ENCODE measurements at places on chromosomes 4 and X.

GRCh38 chr4:2290488-2290887, 28.6 kb upstream of the MXD4 start:
- peaks cover 9% of the 10 kb centered on the region for H3K27me3 ChIP-seq
- no peaks in the 10 kb centered on the region for H3K4me1 ChIP-seq
- no peak overlapping the region for H3K27ac ChIP-seq
- no peak overlapping the region for H3K4me3 ChIP-seq
- H3K36me3 ChIP-seq: no peaks in the 10 kb centered on the region

GRCh38 chr4:24805067-24805466, 9.7 kb downstream of the SOD3 start:
- no peak overlapping the region for H3K27ac ChIP-seq
- H3K4me3 ChIP-seq: no peak overlapping the region
- H3K4me1 ChIP-seq: peaks cover 13% of the 10 kb centered on the region

GRCh38 chrX:14029039-14029424, 660 bp downstream of the GEMIN8 start:
- peak overlapping the region; percentile 70 for H3K4me3 ChIP-seq
- DNase-seq: peak; percentile 41
- H3K27ac ChIP-seq: peak overlapping the region; percentile 71
- no peaks in the 10 kb centered on the region for H3K36me3 ChIP-seq
- H3K27me3 ChIP-seq: no peaks in the 10 kb centered on the region

DNA sequence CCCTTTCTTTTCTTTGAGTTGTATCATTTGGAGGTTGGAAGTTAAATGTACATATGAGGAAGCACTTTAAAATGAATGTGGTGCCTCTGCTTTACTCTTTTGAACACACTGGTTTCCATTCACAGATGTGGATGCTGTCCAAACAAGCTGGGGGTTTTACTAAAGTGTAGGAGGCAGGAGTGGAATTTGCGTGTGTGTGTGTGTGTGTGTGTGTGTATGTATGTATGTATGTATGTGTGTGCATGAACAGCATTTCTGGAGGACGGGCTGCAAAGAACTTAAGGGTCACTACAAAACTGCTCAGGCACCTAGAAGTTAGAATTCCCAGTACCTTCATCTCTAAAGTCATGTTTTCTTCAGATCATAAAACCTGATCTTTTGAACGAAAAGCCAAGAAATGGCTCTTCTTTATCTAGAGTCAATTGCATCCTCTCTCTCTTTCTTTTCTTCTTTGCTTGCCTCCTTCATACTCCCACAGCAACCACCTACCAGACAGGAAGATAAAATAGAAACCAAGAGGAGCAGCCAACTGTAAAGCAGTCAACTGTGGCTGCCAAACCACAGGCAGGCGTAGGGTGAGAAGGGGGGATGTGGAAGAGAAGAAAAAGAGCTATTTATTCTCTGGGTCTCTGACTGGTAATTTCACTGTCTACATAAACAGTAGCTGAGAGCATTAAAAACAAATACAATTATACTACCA, 177.0 kb upstream of the RASGEF1B start:
- no peaks in the 10 kb centered on the region for H3K36me3 ChIP-seq
- no peak overlapping the region for H3K4me3 ChIP-seq
- H3K27me3 ChIP-seq: no peaks in the 10 kb centered on the region
- DNase-seq: no peak
- no peaks in the 10 kb centered on the region for H3K4me1 ChIP-seq

DNA sequence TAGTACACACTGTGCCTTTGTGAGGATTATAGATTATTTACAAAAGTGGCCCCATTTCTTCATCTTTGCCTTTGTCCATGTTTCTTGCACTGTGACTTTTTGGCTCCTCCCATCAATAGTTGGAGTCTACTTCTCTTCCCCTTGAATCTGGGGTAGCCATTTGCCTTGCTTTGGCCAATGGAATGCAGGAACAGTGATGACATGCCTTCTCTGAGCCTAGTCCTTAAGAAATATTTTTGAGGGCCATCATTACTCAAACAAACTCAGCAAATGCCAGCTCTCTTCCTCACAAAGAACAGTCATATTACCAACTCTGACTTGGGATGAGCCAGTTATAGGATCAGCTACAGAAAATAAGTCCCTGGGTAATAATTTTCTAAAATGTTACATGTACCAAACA, 189.6 kb downstream of the FRMPD4 start:
- H3K27ac ChIP-seq: no peak overlapping the region
- DNase-seq: no peak
- no peak overlapping the region for H3K4me3 ChIP-seq
- H3K4me1 ChIP-seq: no peaks in the 10 kb centered on the region
- no peaks in the 10 kb centered on the region for H3K36me3 ChIP-seq

- no peaks in the 10 kb centered on the region for H3K36me3 ChIP-seq
- no peaks in the 10 kb centered on the region for H3K27me3 ChIP-seq
- no peaks in the 10 kb centered on the region for H3K4me1 ChIP-seq
- no peak overlapping the region for H3K27ac ChIP-seq
Observed at GRCh38 chr4:39792529-39792928, 94.6 kb downstream of the UBE2K start.

- DNase-seq: peak; percentile 15
- peaks cover 11% of the 10 kb centered on the region for H3K4me1 ChIP-seq
- no peak overlapping the region for H3K4me3 ChIP-seq
- H3K27ac ChIP-seq: no peak overlapping the region
Observed at GRCh38 chr4:80259012-80259411, 7.5 kb upstream of the FGF5 start.

DNA sequence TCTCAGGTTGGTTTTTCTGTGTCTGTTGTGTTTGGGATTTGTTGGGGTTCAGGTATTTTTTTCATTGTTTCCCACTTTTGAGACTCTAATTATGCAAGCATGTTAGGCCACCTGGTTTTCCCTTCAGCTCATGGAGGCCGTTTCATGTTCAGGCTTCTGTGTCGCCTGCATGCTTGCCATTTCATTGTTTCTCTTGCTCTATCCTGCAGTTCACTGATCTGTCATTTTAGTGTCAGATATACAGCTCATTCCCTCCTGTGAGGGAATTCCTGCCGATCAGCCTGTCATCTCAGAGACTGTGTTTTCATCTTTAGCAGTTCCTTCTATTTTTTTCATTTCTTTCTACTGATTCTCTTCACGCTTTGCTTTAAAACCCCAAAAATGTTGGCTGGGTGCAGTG, 49.4 kb upstream of the HGFAC start:
- DNase-seq: no peak
- no peak overlapping the region for H3K4me3 ChIP-seq
- peaks cover 3% of the 10 kb centered on the region for H3K36me3 ChIP-seq

DNA sequence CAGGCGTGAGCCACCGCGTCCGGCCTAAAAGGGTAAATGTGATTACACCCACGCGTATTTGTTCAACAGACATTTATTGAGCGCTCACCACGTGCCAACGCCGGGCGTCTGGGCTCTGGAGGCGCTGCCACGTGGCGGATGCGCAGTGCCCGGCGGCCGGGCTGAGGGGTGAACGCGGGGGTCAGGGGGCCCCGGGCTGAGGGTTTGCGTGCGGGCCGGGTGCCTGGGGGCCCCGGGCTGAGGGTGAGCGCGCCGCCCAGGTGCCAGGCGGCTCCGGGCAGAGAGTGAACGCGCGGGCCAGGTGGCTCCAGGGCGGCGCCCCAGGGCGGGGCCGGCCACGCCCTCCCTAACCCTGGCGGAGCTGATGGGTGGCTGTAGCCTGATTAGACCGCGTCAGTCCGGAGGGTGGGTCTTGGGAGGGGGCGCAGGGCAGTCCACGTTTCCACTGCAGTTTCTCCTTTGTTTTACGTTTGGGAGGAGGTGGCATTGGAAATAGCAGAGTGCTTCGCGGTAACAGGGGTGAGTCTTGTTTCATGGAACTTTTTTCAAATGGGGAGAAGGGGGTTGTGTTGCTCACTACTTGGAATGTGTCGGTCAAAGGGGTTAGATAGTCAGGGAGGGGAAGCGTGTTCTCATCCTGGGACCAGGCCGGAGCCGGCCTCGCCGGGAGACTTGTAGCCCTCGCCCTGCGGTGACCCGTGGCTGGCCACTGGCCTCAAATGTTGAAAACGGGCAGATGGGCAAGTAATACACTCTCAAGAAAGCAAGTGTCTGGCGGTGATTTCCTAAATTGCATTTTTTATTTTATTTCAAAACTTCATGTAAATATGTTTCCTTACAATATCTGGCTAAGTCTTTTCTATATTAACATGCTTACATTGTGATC, at the start of gene ZFP42:
TSS of gene ZFP42 (plus strand) at position 450 of the 886 bp plus-strand sequence. CDS start 7,037 bp downstream, outside the sequence.
- H3K36me3 ChIP-seq: no peaks in the 10 kb centered on the region
- no peaks in the 10 kb centered on the region for H3K4me1 ChIP-seq
- no peak within 1 kb of the TSS for H3K27ac ChIP-seq

DNA sequence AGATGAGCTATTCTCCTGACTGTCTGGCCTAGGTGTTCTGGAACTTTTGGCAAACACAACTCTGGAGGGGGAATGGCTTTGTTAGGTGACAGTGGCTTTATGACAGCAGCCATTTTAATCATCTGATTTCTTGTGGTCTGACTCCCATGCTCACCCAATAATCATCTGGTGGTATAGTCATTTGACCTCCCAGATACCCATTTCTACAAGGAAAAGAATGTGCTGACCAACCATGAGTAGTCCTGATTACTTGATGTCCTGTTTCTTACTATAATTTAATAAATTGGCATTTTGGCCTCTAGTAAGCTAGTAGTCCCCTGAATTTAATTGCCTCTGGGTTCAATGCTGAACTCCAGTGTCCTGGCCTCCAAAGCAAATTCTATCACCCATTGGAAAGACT, 109.9 kb upstream of the DUSP21 start:
- no peaks in the 10 kb centered on the region for H3K36me3 ChIP-seq
- H3K4me1 ChIP-seq: no peaks in the 10 kb centered on the region
- no peak overlapping the region for H3K4me3 ChIP-seq

- no peaks in the 10 kb centered on the region for H3K36me3 ChIP-seq
- H3K4me1 ChIP-seq: no peaks in the 10 kb centered on the region
- no peak overlapping the region for H3K4me3 ChIP-seq
- no peaks in the 10 kb centered on the region for H3K27me3 ChIP-seq
- DNase-seq: no peak
Observed at GRCh38 chr4:159370286-159370685, 267.4 kb downstream of the RAPGEF2 start.

GRCh38 chr4:67702166-67702565, 1.2 kb upstream of the UBA6 start:
- DNase-seq: no peak
- H3K27me3 ChIP-seq: no peaks in the 10 kb centered on the region
- no peak overlapping the region for H3K27ac ChIP-seq
- H3K4me3 ChIP-seq: peak overlapping the region; percentile 98
- peaks cover 3% of the 10 kb centered on the region for H3K36me3 ChIP-seq
- peaks cover 4% of the 10 kb centered on the region for H3K4me1 ChIP-seq

GRCh38 chrX:72308566-72309296, 3.0 kb upstream of the CITED1 start:
- no peaks in the 10 kb centered on the region for H3K36me3 ChIP-seq
- H3K27me3 ChIP-seq: peaks cover 4% of the 10 kb centered on the region
- no peaks in the 10 kb centered on the region for H3K4me1 ChIP-seq
- peak overlapping the region; percentile 17 for H3K27ac ChIP-seq

DNA sequence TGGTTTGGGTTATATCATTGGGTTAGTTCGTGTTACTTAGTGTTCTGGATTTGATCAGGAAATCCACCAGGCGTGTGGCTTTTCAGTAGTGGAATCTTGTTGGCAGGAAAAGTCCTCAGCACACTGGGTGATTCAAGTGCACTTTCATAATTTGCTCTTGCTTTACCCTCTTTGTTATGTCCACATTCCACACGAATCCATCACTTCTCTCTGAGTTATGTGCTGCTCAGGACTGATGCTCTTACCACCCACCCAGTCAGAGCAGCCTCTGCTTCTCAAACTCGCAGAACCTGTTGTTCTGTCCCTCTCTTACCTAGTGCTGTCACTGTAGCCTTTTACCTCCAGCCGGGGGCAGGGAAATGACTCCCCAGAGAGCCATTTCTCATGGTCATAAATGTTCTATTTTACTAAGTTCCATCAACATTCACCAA, 37.2 kb upstream of the SCRG1 start:
- H3K27me3 ChIP-seq: no peaks in the 10 kb centered on the region
- H3K4me1 ChIP-seq: no peaks in the 10 kb centered on the region
- H3K4me3 ChIP-seq: no peak overlapping the region
- no peak for DNase-seq
- H3K36me3 ChIP-seq: no peaks in the 10 kb centered on the region

DNA sequence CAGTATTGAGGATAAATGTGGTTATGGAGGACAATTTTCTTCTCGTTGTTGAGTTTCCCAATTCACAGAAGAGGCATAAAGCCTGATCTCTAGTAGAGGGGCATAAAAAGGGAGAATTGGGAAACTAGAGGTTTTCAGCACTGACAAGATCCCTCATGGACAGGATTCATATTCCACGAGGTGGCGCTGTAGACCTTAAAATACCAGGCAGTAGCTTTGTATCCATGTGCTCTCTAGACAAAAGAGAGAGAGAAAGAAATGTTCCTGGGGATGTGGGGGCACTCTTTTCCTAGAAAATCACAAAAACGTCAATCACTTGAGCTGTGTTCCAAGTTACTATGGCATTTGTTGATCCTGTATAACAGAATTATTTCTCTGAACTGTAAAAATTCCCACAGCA, 128.3 kb downstream of the MAGEE1 start:
- H3K27me3 ChIP-seq: no peaks in the 10 kb centered on the region
- H3K4me3 ChIP-seq: no peak overlapping the region
- DNase-seq: peak; percentile 51
- H3K27ac ChIP-seq: no peak overlapping the region
- no peaks in the 10 kb centered on the region for H3K36me3 ChIP-seq

GRCh38 chr4:115883231-115883630, 769.8 kb upstream of the NDST4 start:
- no peaks in the 10 kb centered on the region for H3K36me3 ChIP-seq
- no peak overlapping the region for H3K27ac ChIP-seq
- no peak for DNase-seq
- H3K4me1 ChIP-seq: no peaks in the 10 kb centered on the region
- H3K4me3 ChIP-seq: no peak overlapping the region
- H3K27me3 ChIP-seq: no peaks in the 10 kb centered on the region

GRCh38 chr4:137312257-137312656, 220.0 kb downstream of the PCDH18 start:
- no peaks in the 10 kb centered on the region for H3K36me3 ChIP-seq
- H3K4me3 ChIP-seq: no peak overlapping the region
- no peaks in the 10 kb centered on the region for H3K27me3 ChIP-seq
- no peak overlapping the region for H3K27ac ChIP-seq
- peaks cover 17% of the 10 kb centered on the region for H3K4me1 ChIP-seq

- H3K27ac ChIP-seq: no peak overlapping the region
- DNase-seq: no peak
- H3K27me3 ChIP-seq: peaks cover 5% of the 10 kb centered on the region
- no peak overlapping the region for H3K4me3 ChIP-seq
Observed at GRCh38 chr4:40579983-40580382, 49.7 kb downstream of the RBM47 start.

DNA sequence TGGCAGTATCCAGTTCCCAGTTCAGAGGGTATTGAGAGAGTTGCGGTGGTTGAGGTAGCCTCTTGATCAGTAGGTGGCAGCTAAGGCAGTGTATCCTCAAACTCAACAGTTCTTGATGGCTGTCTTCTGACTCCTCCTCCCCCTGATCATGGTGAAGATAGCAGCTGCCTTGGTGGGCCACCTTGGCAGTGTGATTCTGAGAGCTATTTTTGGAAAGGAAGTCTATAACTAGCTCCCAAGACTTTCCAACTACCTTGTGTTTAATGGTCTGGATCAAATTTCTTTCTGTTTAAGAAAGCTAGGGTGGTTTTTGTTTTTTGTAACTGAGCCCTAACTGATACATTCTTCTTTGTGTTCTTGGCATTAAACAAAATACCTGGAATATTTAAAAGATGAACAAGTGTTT, 10.5 kb upstream of the TBC1D19 start:
- H3K27ac ChIP-seq: no peak overlapping the region
- H3K4me3 ChIP-seq: no peak overlapping the region
- H3K36me3 ChIP-seq: no peaks in the 10 kb centered on the region
- DNase-seq: peak; percentile 24
- peaks cover 48% of the 10 kb centered on the region for H3K4me1 ChIP-seq
- H3K27me3 ChIP-seq: no peaks in the 10 kb centered on the region
